Activated CD4-positive, alpha-beta T cell treated with anti-CD3 and anti-CD28 coated beads, Interleukin-2, amount 10 ng/mL, durations not matched to agents 7 days and 5 days (primary cell): ENCODE measurements at places on chromosomes 5 and 9. TPM values are rescaled to one million over a fixed set of nuclear protein-coding genes. Genes with fewer than 3 reads are reported as not detected.

DNA sequence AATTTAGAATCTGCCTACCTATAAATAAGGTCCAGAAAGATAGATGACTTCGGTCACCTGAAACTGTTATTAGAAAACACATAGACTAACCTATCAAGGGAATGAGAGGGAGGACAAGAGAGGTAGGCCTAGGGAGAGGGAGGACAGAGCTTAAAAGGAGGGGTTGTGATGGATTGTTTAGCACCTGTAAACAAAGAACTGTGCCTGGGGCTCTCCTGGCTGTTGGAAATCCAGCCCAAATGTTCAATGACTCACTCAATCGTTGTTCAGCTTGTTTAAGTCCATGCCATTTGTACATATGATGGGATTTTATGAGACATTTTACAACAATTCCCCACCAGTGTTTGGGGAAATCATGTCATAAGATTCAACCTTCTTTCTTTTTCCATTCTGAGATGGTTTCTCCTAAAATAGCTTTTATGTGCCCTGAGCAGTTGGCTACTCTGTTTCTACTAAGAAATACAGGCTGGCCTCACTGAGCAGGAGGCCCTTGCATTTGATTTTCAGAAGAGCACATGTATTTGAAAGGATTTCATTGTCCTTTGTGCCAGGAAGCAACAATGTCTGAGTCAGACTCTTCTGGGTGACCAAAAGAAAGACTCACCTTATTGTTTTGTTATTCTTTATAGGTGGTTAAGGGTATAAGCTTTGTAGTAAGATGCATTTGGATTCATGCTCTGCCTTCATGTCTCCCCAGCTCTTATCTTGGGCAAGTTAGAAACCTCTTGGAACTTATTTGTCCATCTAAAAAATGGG, 48.2 kb upstream of the GPR151 start:
- H3K36me3 ChIP-seq, result no peaks in the 10 kb centered on the region
- no peak for DNase-seq
- no peak overlapping the region for H3K27ac ChIP-seq
- no peaks in the 10 kb centered on the region for H3K27me3 ChIP-seq
- H3K4me1 ChIP-seq, result peaks cover 5% of the 10 kb centered on the region

DNA sequence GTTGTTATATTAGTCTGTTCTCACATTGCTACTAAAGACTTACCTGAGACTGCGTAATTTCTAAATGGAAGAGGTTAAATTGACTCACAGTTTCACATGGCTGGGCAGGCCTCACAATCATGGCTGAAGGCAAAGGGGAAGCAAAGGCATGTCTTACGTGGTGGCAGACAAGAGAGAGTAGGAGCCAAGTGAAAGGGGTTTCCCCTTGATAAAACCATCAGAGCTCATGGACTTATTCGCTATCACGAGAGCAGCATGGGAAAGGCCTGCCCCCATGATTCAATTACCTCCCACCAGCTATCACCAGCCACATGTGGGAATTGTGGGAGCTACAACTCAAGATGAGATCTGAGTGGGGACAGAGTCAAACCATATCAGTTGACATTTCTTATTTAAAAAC, 374.5 kb upstream of the RORB start:
- H3K36me3 ChIP-seq, result no peaks in the 10 kb centered on the region
- no peaks in the 10 kb centered on the region for H3K27me3 ChIP-seq
- no peak overlapping the region for H3K27ac ChIP-seq
- no peak overlapping the region for H3K4me3 ChIP-seq

DNA sequence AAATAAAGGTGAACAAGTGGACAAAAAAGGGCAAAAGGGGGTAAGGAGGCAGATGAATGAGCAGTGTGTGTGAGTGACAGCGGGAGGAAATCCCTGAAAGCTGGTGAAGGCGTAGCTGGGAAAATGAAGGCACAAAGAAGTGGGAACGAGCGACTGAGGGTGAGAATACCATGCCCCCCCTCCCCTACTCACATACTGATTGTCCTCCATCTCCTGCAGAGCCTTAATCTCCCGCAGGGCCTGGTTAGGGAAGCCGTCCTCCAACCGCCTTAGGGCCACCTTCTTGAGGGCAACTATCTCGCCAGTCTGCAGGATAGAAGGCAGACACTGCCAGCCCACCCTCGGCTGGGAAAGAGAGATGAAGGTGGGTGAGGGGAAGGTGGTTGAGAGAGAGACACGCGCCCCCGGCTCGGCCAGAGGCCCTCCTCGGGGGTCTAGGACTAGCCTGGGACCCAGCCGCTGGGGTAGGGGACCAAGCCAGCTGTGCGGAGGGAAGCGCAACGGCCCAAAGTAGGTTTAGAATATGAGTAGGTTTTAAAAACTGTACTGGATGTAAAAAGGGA, 522 bp downstream of the CDK20 start:
- peak overlapping the region; percentile 92 for H3K4me3 ChIP-seq
- H3K27me3 ChIP-seq, result peaks cover 3% of the 10 kb centered on the region
- peaks cover 14% of the 10 kb centered on the region for H3K4me1 ChIP-seq
- no peak for DNase-seq
- peak overlapping the region; percentile 95 for H3K27ac ChIP-seq
- no peaks in the 10 kb centered on the region for H3K36me3 ChIP-seq

DNA sequence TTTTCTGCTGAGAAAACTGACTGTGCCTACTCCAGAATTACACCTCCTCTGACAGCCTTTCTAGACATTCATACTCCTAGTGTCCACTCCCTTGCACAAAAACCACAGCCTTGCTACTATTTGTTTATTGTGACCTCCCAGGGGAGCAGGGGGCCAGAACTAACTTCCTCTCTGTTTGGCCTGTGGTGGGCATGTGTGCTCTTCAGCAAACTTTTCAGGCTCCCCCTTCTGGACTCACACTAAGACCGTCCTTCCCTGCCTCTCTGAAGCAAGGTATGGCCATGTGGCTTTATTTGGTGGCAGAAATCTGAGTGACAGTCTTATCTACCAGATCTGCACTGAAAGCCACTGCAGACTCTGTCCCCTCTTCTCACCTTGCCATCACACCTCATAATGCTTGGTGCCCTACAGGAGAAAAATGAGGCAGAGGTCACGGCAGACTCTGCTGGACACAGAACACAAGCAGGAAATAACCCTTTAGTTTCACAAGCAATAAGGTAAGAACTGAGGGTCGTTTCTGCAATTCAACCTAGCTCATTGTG, 28.2 kb downstream of the LIFR start:
- no peak overlapping the region for H3K27ac ChIP-seq
- peaks cover 35% of the 10 kb centered on the region for H3K27me3 ChIP-seq
- no peak for DNase-seq
- H3K4me3 ChIP-seq, result no peak overlapping the region

DNA sequence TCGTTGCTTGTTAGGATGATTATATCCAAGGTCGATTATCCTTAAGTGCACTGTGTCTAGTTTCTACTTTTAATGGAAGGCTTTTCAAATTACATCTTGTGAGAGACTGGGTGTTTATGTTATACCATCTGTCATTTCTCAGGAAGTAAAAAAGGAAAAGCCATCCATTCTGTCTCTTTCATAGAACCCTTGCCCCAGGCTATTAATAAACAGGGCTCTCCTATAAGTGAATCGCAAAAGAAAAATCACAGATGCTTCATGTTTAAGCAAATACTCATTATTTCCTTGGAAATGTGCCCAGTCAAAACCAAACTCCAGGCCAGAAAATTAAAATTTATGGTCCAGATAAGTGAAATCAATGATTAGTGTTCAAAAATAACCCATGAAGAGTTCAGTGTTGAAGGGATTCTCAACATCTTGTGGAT, 58.1 kb downstream of the STARD4 start:
- H3K27me3 ChIP-seq, result no peaks in the 10 kb centered on the region
- no peak for DNase-seq
- H3K4me1 ChIP-seq, result no peaks in the 10 kb centered on the region
- no peak overlapping the region for H3K4me3 ChIP-seq
- peaks cover 67% of the 10 kb centered on the region for H3K36me3 ChIP-seq

DNA sequence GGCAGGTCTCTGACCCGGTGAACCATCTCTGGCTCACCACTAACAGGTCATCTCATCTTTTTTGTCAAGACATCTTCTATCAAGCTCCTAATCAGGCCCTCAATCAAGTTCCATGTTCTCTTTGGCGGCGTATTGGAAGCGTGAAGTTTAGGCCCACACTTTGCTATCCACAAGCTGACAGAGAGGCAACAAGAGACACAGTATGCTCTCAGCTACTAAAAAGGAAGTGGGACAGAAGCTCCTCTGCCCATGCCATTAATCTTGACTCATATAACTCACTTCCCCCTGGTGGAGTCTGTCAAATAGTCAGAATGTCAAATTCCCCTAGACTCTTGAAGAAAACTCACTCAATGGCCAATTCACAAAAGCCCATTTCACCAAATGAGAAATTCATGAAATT, 77.6 kb upstream of the TMC1 start:
- H3K36me3 ChIP-seq, result no peaks in the 10 kb centered on the region
- no peaks in the 10 kb centered on the region for H3K27me3 ChIP-seq

GRCh38 chr5:114311968-114312367, 49.9 kb upstream of the KCNN2 start:
- H3K36me3 ChIP-seq, result no peaks in the 10 kb centered on the region
- H3K4me1 ChIP-seq, result no peaks in the 10 kb centered on the region
- no peaks in the 10 kb centered on the region for H3K27me3 ChIP-seq
- H3K27ac ChIP-seq, result no peak overlapping the region
- no peak for DNase-seq

DNA sequence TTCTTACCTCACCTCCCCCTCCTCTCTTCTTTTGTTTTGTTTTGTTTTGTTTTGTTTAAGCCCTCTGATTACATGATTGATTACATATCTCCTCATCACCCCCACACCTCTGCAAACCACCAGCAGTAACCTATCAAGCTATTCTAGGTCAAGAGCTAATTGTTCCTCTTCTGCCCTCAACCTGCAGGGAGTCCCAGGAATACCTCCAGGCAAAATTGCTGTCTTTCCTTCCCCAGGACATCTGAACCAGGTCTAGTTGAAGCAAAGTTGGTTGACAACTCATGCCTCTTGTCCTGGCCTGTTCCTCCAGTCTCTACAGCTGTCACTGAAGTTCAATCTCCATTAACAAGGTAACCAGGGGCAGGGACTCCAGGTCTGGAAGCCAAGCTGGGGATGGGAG, 80.0 kb upstream of the PTGER4 start:
- H3K4me3 ChIP-seq, result no peak overlapping the region
- H3K4me1 ChIP-seq, result peaks cover 27% of the 10 kb centered on the region
- no peaks in the 10 kb centered on the region for H3K27me3 ChIP-seq

AMACR gene
- total RNA-seq, result 4.8 TPM

FGF10 gene
- not detected for total RNA-seq

GPX3 gene
- not detected for total RNA-seq
